ENCODE measurements at places on chromosomes 12 and 14.

DNA sequence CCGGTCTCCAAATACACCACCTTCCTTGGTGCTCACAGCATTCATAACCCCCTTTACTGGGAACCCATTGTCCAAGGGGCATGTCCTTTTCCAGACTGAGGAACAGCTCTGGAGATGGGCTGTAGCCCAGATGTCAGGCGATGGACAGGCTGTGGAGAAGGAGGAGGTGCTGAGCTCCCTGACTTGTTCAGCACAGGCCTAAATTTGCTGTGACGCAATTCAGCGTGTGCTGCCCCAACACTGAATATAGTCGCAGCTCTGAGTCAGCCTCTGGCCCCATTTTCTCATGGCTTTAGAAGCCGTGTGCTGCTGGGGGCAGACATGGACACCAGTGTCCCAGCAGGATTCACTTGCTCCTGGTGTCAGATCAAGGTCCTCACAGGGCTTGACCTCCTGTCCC, 269.1 kb downstream of the EMP1 start:
- no peak for DNase-seq

DNA sequence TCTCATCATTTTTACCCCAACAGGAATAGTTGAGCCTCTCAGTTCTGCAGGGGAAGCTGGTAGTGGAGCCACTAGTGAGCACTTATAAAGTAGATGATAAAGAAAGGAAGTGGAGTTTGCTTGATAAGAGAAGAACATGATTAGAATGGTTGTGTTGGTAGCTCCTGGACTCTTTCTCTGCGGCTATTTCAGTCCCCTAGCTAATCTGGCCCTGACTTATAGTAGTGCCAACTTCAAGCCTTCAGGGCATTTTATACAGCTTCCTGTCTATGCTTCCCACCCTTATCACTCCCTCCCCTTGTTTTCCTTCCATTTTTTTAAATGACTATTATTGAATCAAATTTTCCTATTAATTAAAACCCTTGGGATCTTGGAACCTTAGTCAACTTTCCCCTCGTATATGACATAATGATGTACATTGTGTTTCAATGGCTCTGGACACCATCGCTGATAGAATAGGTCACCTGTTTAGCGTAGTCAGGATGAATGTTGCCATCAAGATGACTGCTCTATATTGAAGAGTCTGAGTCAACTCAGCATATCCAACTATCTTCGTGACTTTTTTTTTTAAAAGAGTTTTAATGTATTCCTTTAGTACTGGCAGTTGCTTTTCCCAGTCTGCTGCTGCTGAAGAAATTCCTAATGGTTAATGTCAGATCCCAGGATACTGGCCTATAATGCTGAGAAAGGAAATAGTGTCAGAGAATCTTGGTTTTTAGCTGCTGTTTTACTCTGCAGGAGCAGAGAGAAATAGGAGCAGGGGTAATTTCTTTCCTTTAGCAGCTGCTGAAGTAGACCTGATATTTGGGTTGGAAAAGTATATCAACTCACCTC, 16.2 kb upstream of the PCNX1 start:
- no peak for DNase-seq

GRCh38 chr14:63342371-63342770, 23.6 kb upstream of the GPHB5 start:
- DNase-seq, result no peak

DNA sequence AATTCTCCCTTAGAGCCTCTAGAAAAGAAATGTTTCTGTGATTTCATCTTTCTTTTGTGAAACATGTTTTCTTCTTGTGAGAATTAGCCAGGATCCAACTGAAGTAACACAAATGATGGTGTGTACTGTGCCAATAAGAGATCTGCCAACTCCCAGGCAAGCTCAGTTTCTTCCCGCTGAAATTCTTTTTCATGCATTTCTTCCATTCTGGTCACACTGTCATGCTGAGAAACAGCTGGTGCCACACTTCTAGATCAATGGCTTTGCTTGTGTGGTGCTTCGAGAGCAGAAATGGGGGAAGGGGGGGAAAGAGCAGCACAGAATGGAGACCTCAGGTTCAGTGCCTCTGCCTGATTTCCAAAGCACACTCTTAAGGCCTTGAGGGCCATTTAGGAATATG, 41.4 kb upstream of the FGF6 start:
- no peak for DNase-seq

DNA sequence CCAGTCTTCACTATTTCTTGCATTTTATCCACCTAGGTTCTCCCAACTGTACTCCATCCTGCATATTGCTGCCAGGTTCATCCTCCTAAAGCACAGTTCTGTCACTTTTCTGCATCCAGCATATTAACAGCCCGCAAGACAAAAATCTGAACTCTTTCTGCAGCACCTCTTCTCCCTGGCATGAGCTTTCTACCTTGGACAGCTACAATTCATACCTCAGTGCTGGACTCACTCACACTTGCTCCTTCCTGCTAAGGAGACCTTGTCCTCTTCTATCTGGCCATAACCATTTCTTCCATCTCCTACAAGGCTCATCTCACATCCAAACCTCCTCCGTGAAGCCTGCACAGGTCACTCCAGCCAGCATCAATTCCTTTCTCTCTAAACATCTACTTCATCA, 170.1 kb upstream of the GRIP1 start:
- no peak for DNase-seq

- DNase-seq, result no peak
Measured at GRCh38 chr12:17169726-17170471, 563.9 kb upstream of the LMO3 start.

GRCh38 chr12:15477761-15478160, 155.5 kb downstream of the PTPRO start:
- no peak for DNase-seq
